GM18507 (cell line): ENCODE measurements at places on chromosomes 2 and 18.

DNA sequence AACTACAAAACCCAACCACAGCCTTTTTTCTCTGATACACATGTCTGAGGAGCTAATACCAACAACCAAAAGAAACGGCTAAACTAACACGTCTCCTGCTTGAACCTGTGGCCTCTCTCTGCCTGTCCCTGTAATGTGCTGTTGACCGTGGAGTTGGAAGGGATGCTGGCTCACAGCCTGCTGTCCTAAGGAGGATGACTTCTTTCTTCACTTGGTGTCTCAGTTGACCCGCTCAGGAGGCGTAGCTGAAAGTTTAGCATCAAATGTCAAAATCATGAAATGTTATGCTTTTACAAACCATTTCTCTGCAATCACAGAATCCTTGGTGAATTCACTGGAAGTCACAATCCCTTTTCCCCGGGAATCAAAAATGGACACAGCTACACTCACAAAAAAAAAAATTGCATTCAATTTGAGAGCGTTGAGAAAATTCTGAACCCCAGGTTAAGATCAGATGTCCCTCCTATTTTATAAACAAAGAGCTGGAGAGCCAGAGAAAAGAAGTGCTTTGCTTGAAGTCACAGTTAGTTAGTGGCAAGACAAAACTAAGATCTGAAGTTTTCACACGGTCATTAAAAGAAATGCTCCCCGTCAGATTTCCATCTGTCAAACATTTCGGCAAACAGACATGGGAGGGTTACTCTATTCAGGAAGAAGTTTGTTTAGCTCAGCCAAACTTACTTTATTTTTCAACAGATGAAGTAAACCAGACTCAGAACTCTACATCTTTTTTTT is 74.3 kb downstream of the IRS1 start:
- no peak for DNase-seq

DNA sequence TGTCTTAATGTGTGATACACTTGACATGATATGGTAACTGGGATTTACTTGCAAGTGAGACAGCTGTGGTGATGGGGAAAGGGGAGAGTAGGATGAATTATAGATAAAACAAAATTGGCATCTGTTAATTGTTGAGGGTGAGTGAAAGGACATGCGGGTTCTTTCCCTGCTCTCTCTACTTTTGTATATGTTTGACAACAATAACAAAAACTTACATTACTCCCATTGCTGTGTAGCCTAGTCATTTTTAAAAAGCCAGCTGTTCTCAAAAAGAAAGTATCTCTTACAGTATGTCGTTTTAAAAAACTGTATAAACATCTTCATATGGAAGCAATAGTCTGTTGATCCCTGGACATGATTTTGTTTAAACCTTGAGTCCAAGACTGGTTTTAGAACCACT is 117.6 kb downstream of the MYO1B start:
- no peak for DNase-seq

- no peak for DNase-seq
Observed at GRCh38 chr2:10575609-10576280, 114.0 kb downstream of the NOL10 start.

DNA sequence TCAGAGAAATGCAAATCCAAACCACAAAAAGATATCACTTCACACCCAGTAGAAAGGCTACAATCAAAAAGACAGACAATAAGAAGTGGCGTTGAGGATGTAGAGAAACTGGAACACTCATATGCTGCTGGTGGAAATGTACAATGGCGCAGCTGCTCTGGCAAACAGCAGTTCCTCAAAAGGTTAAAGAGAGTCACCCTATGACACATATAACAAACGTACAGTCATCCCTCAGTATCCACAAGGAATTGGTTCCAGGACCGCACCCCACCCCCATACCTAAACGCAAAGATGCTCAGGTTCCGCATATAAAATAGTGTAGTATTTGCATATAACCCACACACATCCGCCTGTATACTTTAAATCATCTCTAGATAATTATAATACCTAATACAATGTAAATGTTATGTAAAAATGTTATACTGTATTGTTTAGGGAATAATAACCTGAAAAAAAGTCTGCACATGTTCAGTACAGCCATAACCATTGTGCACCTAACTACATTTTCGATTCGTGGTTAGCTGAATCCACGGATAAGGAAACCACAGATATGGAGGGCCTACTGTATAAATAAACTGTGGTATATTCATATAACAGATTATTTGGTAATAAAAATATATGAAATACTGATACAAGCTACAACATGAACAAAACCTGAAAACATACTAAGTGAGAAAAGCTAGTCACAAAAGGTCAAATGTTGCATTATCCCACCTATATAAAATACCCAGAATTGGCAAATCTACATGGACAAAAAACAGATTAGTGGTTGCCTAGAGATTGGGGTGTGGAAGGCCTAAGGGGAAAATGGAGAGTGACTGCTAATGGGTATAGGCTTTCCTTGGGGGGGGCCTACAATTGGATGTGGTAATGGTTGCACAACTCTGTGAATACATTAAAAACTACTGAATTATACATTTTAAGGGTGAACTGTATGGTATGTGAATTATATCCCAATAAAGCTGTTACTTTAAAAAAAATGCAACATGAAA is 37.5 kb downstream of the UXS1 start:
- DNase-seq, result no peak

- DNase-seq, result no peak
Observed at GRCh38 chr18:27135504-27136207, 49.5 kb downstream of the CHST9 start.

DNA sequence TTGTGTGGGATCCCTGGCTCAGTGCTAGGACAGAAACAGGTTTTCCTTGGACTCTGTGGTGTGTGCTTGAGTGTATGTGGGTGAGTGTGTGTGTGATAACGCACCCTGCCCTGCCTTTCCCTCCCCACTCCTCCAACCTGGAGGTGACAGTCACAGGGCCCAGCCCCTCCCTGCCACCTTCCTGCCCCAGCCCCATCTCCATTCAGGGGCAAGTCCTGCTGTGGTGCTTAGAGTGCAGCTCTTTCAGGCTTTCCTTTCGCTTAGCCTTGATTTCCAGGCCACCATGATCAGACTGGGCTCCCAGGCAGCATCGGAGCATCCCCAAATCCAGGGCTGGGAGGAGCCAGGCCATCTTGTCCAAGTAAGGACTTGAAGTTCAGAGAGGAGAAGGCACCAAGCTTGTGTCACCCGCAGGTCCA is 185.2 kb downstream of the ZFP36L2 start:
- no peak for DNase-seq

DNA sequence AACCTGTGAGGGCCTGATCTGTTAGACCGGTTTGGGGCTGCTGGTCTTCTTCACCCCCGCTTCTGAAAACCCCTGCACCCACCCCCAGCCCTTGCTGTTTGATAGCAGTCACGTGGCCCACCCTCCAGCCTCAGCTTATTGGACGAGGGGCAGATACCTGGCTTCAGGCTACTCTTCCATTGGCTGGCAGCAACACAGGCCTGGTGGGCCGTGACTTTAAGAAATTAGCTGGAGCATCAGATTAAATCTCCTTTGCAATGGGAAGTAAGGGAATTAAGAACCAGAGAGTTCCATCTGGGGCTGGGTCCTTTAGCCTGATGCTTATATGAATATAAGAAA is 107.3 kb downstream of the KLHL29 start:
- no peak for DNase-seq

- DNase-seq, result no peak
Observed at GRCh38 chr2:206736935-206737334, 18.7 kb upstream of the DYTN start.
